Hematopoietic multipotent progenitor cell (in vitro differentiated cells): ENCODE measurements at places on chromosomes 7 and 10. TPM values are rescaled to one million over a fixed set of nuclear protein-coding genes. Genes with fewer than 3 reads are reported as not detected.

- DNase-seq = no peak
These were observed at the start of gene IL2RA for GRCh38 chr10:6062101-6062771. Gene IL2RA, minus strand, starts transcription at chr10:6062367. Its CDS starts 216 bp downstream, at chr10:6062151.

The SNCG gene
- total RNA-seq = not detected

The CALHM1 gene
- total RNA-seq = not detected

DNA sequence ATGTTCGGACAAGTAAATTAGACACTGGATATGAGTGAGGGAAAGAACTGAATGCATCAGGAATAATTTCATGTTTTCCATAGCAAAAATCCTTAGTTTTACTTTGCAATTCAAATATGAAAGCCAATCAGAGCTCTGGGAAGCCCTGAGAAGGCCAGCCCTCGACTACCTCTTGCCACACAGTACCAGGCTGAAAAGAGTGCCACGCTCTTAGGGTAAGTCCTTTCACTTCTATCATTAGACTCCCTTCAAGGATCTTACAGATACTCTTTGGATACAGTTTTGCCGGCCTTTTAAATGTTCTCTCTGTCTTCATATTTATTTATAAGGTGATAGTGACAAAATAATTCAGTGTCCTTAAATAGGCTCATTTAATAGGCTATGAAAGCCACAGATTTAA is 1.9 kb downstream of the COBL start:
- no peak for DNase-seq

DNA sequence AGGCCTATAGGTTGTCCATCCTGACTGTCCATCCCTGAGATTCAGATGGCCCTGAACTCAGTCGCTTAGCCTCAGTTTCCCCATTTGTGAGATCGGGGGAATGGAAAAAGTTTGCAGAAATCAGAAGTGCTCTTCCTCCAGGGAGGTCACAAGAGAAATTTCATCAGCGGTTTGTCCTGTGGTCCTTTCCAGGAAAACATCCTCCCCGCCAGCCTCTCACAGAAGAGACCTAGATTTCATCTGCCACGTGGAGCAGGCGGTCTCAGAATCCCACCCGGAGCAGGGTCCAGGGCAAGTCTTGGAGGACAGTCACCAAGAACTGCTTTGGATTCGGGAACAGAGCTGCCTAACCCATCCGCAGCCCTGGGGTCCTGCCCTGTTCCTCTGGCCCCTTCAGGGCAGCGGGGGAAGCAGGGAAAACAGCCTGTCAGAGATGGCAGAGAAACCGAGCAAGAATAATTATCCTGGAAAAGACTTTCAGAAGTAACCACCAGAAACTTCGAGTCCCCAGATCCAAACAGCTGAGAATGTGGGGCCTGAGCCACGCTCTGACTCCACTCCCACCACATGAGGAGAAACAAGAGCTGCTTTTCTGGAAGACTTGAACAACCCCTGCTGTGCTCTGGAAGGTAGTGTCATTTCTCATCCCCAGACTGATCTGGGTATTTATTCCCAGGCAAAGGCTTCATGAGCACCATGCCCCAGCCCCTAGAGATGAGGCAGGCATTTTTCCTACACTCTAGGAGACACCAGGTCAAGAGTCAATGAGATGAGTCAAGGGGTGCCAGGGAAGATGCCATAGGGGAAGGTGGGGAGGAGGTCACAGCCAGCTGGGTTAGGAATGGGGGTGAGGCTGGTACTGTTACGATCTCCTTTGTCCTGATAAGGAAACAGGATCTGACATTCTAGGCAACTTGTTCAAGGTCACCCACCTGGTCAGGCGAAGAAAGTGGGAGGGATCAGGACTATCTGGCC is 1.1 kb upstream of the TNS3 start:
- no peak for DNase-seq

The MUC3A gene
- under 0.01 TPM for total RNA-seq

DNA sequence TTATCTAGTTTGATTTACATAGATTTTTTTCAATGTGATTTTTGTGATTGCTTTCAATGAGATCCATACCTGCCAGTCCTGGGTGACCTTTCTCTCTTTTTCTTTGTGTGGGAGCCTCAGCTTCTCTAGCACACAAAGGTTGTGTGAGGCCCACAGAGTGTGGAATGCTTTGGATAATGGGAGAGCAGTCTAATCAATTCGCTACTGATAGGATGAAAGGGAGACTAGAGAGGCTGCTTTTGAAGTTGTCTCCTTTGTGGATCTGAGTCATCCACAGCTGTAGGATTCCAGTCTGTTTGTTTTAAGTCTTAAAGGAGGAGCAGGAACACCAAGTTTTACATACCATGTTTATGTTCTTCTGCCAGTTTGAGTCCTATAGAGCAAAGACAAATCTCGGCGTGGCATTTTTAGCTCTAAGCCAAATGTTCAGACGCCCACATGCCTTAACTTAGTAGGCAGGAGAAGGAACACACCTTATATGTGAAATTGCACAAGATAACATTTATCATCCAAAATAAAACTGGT is 330.0 kb downstream of the ARL4A start:
- DNase-seq = no peak

DNA sequence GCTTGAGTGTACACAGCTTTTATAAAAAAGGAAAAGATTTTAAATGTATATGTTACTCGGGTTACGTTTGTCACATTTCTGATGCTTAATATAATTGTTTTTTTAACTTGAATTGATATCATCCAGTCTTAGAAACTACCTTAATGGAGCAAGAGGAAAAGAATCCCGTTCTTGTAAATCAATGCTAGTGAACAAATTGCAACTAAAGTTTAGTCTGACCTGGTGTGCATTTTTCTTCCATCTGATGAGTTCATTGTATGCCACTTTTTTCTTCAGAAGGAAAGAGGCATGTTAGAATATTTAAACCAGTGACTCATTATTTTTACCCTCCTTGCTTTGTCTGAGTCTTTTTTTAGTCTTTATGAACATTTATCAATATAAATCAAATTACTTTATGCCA is 34.7 kb downstream of the NET1 start:
- DNase-seq = no peak

The HMX3 gene
- not detected for total RNA-seq

The PLCE1 gene
- under 0.01 TPM for total RNA-seq

DNA sequence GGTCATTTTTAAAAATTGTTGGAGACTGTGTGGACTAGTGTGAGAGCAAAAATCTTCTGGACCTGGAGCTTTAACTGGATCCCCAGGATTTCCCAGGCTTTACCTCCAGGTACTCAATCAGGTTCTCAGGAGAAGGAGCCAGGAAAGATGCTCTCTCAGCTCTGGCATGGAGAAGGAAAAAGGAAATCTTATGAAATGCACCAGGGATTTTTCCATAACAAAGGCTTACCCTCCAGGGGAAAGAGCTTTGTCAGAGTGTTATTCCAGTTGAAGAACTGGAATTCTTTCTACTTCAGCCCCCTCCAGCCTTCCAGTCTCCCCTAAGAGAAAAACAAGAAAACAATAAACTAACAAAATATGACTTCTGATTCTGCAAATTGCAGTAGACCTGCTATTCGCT is 436.7 kb upstream of the ANKRD30A start:
- no peak for DNase-seq

DNA sequence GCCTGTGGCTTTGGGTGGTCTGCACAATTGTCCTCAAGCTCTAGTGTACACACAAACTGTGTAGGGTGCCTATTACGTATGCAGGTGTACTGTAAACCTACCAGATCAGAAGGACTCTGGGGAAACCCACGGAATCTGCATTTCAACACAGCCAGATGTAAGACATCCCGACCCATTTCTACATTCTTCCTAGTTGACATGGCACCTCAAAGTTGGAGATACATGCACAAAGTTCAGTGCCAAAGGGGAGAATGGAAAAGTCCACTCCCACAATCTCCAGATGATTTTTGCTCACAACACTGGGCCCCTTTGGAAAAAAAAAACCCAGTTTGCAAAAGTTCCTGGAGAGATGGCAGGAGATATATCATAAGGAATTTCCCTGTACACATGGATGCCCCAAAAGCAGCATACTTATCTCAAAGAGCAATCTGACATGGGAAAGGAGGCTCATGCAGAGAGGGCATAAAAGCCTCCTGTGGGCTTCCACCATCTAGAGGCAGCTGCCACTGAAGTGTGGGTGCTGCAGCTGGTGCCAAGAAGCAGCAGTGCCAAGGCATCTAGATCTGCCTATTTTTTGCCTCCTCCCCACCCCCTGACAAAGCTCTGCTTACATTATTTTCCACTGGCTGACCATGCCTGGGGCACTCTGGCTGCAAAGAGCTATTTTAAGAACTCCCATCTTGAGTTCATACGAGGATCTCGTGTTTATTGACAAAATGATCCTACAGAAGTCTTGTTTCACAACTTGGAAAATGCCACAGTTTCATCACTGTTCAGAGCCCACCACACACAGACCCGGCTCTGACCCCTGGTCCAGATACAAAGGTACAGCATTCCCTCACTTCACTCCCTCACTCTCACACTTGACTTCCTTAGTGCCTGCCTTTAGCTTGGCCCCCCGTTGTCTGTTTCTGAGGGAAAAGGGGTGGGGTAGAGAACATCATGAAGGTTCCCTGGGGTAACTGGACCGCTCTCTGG is 12.9 kb downstream of the TECTB start:
- DNase-seq = no peak

The MMD2 gene
- total RNA-seq = not detected

The IL6 gene
- under 0.01 TPM for total RNA-seq

GRCh38 chr10:45515630-45516029 is 141.6 kb downstream of the ALOX5 start:
- no peak for DNase-seq

DNA sequence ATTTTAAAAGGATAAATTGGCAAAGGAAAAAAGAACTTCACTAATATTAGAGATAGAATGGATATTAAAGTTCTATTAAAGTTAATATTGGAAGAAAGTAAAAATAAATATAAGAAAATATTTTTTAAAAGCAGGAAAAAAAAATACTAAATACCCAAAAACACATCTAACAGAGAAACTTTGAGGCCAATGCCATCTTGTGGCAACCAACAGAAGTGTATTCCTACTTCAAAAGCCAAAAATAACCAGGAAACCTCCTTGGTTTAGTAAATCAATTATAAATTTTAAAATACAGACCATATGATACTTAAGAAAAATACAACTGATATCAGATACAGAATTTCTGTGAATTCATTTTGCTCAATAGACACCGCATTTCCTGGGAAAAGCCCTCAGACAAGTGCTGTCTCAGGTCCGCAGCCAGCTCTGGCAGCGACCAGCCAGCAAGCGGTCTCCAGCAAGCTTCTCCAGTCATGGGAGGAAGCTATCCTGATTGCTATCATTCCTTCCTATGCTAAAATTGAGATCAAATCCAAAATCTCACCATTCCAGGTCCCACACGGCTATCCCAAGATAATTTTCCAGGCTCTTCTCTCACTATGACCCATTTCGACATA is 65.3 kb downstream of the LMBR1 start:
- no peak for DNase-seq

DNA sequence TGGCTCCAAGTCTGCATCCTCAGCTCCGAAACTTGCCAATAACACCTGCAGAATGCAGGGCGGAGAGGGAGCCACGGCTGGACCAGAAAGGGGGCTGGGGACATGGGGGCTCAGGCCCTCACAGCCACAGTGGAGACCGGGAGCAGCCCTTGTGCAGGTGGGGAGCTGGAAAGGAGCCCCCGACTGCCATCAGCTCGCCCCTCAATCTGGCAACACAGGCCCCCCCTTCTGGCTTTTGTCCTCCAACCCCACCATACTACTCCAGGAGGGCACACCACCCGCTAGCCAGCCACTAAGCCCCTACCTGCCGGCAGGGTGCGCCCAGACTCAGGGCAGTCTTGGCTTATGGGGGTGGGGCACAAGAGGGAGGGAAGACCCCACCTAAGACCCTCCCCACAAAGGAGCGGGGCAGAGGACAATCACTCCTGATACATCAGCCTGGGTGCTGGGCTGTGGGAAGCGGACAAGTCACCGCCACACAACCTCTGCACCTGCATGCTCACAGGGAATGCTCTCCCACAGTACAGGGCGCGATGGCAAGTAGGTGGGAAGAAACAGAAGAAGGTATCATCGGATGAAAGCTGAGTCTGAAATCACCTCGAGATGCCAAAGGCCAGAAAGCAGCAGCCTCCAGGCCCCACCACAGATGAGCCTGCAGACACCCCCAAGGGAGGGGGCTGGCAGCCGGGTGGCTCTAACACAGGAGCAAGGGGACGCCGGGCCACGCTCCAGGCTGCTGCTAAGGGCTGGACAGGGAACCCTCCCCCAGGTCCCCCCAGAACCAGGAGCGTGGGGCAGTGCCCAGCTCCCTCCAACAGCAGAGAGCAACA is 265.3 kb downstream of the ELFN1 start:
- DNase-seq = no peak

DNA sequence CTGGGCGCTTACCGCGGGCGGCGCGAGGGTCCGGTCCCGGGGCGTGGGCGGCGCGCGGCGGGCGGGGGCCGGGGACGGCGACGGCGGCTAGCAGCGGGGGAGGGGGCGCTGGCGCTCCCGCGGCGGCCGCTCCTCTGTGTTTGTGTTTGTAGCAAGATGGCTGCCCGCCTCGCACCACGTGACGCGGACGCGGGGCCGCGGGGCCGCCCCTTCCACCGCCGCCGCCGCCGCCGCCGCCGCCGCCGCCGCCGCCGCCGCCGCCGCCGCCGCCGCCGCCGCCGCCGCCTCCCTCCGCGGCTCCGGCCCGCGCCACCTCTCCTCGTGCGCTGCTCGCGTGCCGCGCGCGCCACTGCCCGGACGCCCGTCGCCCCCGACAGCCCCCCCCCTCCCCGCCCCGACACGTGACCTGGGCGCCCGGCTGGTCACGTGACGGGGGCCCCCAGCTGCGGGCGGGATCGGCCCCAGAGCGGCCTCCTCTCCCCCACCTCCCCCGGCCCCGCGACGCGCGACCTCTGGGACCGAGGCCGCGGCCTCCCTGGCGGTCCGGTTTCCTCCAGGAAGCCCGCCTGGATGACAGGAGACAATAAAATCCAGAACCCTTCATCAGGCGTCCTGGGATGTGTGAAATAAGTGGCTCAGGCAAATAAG is at the start of gene GIGYF1:
TSS of gene GIGYF1 (minus strand) at position 153 of the 648 bp plus-strand sequence. CDS start 6,012 bp downstream, outside the sequence.
- peak; percentile 72 for DNase-seq

DNA sequence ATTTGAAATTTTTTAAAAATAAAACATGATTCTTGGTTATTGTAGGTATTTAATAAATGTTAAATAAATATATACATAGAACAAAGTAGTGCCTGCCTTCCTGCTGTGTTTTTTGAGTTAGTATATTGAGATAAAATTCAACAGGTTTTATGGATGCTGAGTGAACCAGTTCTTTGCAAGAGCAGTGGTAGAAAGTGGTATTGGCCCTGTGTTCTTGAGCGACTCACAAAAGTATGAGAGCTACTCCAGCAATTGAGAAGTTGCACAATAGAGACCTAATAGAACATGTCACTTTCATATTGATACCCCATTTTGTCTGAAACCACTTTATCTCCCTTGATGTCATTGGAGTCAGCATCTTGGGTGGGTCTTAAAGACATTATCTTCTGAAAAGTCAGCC is 32.6 kb upstream of the GJD4 start:
- DNase-seq = no peak

The PCGF5 gene
- 22.6 TPM for total RNA-seq

The CHST3 gene
- under 0.01 TPM for total RNA-seq

The ASB13 gene
- 38.5 TPM for total RNA-seq

GRCh38 chr7:24880886-24881285 is 99.1 kb downstream of the OSBPL3 start:
- DNase-seq = no peak

The TSPAN33 gene
- 41.7 TPM for total RNA-seq

DNA sequence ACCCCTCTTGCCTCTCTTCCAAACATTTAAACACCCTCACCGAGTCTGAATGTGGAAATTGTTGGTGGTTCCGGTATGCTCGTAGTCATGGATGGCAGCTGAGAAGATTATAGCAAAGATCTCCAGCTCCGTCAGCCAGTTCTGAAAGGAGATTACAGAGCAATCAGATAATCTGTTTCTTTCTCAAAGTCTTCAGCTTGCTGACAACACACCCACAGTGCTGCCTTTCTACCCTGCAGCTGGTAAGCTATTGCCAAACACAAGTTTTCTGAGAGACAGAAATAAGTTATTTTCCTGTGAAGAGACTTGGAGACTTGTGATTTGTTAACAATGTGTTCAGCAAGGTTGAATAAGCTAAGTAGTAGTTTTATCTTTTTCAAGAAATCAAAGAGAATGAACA is 163.6 kb downstream of the PPP1R17 start:
- DNase-seq = no peak
